NCI-H226 (cell line): ENCODE measurements at places on chromosomes 5 and 9.

- no peak for DNase-seq
Measured at GRCh38 chr5:157167214-157167621, 1.2 kb upstream of the GARIN3 start.

- no peak for DNase-seq
Measured at GRCh38 chr5:15082096-15082495, 210.5 kb upstream of the ANKH start.

GRCh38 chr5:133702791-133703770, 90.7 kb upstream of the FSTL4 start:
- no peak for DNase-seq

DNA sequence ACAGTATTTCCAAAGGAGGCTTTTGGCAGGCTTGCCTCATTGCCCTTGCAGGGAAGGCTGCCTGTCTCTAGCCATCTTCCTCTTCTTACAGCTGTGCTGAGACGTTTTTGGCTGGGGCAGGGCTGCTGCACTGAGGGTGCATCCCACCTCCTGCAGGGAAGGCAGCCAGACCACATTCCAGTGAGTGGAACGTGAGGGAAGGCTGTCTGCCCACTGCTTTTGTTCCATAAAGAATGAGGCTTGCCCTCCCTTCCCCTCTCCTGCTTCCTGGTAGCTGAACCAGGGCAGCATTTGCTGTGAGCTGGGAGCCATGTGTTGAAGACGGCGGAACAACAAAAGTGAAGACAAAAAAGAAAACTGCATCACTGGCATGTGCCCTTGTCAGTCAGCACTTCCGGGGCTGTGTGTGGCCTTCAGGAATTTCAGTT, 16.8 kb downstream of the MGAT1 start:
- peak; percentile 77 for DNase-seq

DNA sequence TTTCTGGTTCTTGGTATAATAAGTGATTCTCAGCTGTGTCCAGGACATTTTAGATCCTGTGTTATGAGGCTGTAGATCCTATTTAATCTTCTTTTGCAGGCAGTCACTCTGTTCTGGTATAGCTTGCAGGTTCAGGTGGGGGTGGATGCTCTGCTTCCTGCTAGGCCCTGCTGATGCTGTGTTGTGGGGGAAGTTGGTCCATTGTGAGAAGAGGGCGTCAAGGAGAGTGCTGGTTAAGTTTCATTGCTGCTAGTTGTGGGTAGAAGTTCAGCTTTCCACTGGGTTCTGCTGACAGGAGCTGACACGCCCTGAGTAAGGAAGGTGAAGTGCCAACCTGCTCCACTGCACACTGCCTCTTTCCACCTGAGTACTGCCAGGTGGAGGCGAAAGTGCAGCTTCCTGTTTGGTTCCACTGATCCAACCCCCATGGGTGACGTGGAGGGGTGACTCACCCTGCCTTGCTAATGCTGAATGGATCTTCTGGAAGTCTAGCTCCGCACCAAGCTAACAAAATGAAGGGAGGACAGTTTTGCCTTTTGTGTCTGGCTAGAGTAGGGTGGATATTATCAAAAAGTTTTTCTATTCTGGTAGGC, 16.3 kb downstream of the NMRK1 start:
- no peak for DNase-seq

DNA sequence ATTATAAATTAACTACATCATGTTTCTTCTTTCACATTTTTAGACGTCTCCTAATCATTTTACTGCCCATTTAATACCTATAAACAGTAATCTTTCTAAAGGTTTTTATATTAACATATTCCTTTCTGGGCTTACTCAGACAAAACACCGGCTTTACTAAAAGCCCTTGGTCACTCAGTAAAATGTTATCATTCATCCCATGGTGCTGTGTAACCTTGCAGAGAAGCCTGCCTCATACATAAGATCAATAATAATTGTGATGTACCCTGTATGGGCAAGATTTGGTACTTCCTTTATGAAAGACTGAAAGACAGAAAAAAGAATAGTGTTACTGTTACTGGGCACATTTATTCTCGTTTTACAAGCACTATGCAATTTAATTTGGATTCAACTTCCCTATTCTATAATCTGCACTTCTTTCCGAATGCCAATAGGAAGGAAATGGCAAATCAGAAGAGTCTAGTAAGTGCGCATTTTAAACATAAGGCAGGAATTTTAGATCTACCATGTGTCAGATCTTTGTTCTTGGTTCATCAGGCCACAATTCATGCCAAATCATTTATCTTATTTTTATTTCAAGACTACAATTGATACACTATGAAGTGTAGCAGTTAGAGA, 522.2 kb downstream of the CSNK1G3 start:
- no peak for DNase-seq

DNA sequence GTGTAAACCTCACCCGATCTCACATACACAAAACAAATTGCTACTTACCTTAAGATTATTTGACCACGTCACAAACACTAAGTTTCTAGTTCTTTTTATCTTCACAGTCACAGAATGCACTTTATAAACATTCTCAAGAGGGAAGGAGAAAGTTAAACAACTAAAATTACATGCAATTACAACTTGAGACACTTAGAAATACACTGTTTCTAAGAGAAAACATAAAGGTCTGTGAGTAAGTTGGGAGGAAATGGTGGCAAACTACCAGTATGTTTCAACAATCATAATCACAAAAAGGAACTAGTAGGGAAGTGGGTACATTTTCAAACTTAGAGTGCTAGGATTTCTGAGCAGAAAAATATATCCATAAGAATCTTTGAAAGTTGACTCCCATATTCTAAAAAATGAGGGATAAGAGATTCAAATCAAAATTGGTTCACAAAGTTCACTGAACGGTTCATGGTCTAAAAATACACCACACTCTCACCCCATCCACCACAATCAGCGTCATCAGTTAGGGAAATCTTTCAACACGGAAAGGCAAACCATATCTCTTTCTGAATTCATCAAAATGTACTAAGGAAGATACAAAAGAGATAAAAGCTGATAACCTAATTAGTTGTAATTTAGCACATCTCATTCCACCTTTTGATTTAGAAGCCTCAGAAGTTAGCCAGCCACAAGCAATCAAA, 182.6 kb downstream of the BNC2 start:
- no peak for DNase-seq

DNA sequence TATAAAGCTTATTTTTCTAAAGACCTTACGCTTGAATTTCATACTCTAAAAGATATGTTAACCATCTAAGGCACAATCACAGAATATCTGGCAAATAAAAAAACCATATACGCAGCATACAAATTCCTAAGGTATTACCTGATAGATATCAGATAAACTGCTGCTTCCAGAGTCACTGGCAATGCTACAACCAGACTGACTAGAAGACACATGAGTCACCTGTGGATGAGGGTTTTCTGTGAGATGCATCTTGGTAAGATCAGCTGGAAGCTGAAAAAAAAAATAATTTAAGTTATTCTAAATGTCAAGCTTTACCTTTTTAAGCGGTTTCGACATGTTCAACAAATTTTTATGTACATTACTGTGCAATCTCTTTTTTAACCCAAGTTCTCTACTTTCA, 113.8 kb downstream of the RAPGEF6 start:
- DNase-seq: peak; percentile 84

DNA sequence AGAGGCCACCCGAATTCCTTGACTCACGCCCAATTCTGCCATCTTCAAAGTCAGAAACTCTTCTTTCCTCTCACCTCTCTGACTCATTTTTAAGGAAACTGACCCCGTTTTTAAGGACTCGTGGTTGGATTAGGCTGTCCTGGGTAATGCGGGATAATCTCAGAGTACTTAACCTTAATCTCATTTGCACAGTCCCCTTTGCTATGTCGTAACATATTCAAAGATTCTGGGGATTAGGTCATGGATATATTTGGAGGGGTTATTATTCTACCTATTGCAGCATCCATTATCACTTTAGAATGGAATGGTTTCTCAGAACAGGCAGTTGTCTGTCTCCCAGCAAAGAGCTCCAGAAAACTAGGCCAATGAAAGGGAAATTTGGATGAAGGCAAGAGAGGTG, 80.8 kb upstream of the IL12B start:
- DNase-seq: no peak

GRCh38 chr9:112124156-112124555, 50.9 kb downstream of the SUSD1 start:
- DNase-seq: no peak

DNA sequence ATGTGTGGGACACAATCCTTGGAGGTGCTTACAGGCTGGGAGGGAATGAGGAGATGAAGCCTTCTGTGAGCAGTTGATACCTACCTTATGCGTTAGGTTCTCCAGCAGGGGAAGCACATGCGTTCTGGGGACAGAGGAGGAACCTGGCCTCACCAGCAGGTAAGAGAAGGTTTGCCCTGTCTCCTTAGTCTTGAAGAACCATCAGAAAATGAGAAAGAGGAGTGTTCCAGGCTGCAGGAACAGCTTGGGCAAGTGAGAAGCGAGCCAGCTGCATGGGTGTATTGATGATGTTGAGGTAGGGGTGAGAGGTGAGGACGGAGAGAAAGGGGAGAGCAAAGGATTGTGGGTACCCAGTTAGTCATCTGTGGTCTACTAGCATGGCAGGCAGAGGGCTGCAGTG, 156.9 kb upstream of the MVB12B start:
- no peak for DNase-seq

DNA sequence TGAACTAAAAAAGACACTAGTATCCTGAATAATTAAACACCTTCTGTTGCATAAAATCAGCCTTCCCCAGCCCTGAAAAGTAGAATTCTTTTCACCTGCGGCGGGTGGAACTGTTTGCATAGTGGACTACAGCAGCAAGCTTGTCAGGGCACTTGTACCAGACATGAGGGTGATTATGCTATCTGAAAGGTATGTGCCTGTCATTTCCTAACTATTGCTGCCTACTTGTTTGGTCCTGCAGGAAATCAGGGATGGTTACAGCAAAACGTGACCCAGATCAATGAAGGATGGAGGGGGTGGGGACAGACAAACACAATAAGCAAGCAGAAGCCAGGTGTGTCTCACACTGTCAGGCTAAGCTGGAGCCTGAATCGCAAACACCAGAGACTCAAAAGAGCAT, 385.6 kb downstream of the MLLT3 start:
- no peak for DNase-seq

- DNase-seq: no peak
Measured at GRCh38 chr9:126116351-126117157, 210.1 kb upstream of the MVB12B start.

- no peak for DNase-seq
Measured at GRCh38 chr5:106134549-106134948, 1536.2 kb downstream of the EFNA5 start.

DNA sequence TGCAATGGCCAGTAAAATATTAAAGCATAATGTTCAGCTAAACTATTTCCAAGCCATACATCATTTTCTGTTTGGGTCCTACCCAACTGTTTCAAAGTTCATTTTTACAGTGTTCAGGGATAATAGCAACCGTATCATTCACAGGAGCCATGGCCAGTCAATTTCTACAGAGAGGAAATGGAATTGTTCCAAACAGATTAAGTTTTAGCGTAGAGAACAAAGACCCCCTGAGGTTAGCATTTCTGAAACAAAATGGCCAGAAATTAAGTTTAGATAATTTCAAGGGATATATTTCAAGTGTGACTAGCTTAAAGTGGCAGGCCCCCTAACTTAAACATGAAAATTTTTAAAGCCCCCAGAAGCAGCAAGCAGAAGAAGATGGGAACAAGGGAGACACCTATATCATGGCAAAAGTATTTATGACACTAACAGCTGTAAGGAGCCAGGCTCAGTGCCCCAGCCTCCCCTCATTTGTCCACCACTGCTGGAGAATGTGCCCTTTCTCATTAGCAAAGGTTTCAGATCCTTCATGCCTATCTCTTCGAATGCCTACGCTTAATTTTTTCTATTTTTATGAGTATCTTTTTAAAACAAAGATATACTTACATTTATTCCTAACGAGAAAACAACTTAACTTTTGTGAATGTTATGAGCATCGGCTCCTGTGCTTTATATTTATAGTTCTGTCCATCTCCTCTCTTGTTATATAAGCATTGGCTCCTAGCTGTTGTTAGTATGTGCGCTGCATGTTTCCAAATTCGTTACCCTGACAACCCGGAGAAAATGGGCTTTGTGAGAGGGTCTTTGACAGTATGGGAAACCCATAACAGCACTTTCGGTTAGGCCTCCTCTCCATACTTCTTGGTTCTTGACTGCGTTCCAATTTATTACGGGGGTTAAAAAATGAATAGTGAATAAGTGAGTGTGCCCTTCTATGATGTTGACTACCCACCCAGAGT, 116.3 kb downstream of the MED27 start:
- no peak for DNase-seq

- DNase-seq: no peak
Measured at GRCh38 chr5:111734013-111734412, 23.0 kb downstream of the NREP start.

GRCh38 chr5:178123966-178124925, 6.6 kb upstream of the RMND5B start:
- no peak for DNase-seq

DNA sequence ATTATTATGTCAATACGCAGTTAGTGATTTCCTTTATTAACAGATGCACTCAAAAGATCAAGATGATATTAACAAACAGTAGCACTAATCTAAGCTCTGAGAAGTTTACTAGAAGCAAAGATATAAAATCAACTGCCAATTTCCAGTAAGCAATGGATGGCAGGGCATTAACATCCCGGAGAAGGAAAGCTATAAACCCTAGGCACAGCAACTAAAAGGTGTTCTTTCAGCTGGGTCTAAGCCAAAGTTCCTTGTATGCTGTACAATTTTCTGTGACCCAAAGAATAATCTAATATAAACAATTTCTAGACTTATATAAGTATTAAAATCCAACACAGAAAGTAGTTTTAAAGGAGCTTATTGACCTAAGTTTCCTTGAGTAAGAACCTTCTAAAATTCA, 39.4 kb downstream of the PJA2 start:
- DNase-seq: no peak

- no peak for DNase-seq
Measured at GRCh38 chr5:38636626-38637025, 80.2 kb upstream of the LIFR start.

DNA sequence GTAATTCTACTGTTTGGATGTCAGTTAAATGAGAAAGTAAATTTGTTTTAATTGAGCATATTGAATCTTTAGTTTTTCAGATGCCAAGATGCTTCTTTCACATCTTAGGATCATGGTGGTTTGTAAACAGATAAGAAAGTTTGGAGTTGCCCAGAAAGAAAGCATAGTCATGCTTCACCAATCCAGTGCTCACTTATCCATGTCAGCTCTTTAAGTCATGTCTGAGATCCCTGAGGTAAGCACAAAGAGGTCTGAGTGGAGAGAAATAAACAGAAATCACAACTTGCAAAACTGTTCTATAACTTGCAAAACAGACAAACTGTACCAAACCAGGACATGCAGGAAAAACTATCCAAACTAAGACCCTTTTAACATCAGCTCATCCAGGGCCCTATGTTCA, 87.7 kb downstream of the OSTF1 start:
- no peak for DNase-seq

GRCh38 chr9:131752231-131752884, 12.5 kb upstream of the RAPGEF1 start:
- DNase-seq: no peak

GRCh38 chr5:8553364-8553763, 684.4 kb downstream of the MTRR start:
- DNase-seq: no peak

- DNase-seq: no peak
Measured at GRCh38 chr5:146240951-146241350, 37.5 kb downstream of the RBM27 start.

- DNase-seq: no peak
Measured at GRCh38 chr5:180026734-180027458, 44.7 kb downstream of the RNF130 start.

GRCh38 chr5:127705120-127705892, 2.1 kb downstream of the CCDC192 start:
- peak; percentile 21 for DNase-seq
